Suprapubic skin (tissue), 4 donors: ENCODE measurements at places on chromosomes 4 and X. TPM values are rescaled to one million over a fixed set of nuclear protein-coding genes. Genes with fewer than 3 reads are reported as not detected.

Gene GPR82
- total RNA-seq = 0.18 TPM

DNA sequence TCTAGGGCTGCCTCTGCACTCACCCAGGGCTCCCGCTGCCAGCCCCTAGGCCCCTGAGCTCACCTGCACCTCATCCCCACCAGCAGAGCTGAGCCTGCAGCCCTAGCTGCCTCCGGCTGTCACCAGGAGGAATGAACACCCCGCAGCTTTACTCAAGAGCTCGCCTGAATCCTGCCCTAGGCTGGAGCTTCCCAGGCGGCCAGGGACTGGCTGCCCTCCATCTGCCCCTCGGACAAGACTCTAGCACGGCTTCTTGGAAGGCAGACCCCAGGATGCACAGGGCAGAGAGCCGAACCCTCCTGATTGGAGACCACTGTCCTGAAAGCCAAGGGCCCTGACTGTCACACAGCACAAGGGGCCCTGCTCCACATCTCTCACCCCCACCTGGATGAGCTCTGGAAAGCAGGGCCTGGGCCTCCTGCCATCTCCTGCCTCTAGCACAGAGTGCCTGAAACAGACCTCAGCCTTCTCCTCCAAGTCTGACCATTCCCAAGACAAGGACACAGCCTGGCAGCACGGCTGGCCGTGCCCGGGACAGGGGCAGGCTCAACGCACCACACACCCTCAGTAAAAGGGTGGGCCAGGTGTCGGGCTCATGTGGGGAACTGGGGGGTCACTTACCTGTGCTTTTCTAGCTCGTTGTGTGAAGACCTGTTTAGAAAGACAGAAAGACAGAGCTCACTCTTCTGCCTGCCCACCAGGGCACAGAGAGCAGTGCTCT, 4.4 kb downstream of the MXD4 start:
- peaks cover 30% of the 10 kb centered on the region for H3K36me3 ChIP-seq
- peak overlapping the region; percentile 56 for H3K27ac ChIP-seq
- no peaks in the 10 kb centered on the region for H3K27me3 ChIP-seq
- DNase-seq = peak; percentile 70
- no peak overlapping the region for H3K4me3 ChIP-seq

DNA sequence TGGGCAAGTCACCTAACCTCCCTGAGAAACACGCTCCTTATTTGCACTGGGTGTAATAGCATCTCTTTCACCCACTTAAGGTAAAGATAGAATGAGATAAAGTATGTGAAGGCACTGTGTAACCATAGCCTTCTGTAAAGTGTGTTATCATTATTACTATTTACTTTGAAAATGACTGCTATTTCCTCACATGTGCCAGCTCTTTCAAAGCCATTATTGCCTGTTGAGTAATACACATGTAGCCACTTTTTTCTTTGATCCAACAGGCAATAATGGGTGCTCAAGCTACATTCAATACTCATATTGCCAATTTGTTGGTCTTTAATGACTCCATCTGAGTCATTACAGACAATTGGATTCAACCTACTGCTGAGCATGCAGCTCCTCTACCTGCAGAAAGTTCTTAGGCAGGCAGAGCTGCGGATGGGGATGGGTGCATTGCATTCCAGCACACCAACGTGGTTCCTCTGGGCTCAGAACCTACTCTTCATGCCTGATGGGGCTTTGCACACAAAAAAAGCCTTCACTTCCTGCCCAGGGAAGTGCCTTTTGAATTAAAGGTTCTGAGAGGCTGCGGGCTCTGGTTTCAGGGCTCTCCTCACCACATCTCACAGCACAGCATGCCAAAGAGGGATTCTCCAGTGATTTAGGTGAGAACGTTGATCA, 9.7 kb downstream of the PTCHD1 start:
- peaks cover 3% of the 10 kb centered on the region for H3K27me3 ChIP-seq
- H3K36me3 ChIP-seq = no peaks in the 10 kb centered on the region
- no peak for DNase-seq
- H3K4me3 ChIP-seq = no peak overlapping the region
- H3K27ac ChIP-seq = no peak overlapping the region

- no peak overlapping the region for H3K4me3 ChIP-seq
- no peak overlapping the region for H3K27ac ChIP-seq
- peaks cover 18% of the 10 kb centered on the region for H3K36me3 ChIP-seq
- peaks cover 4% of the 10 kb centered on the region for H3K4me1 ChIP-seq
- DNase-seq = no peak
- no peaks in the 10 kb centered on the region for H3K27me3 ChIP-seq
These were observed 32.6 kb downstream of the DCK start for GRCh38 chr4:71026086-71026485.

Gene SOD3
- total RNA-seq = 20.3 TPM

- H3K27me3 ChIP-seq = no peaks in the 10 kb centered on the region
- no peak overlapping the region for H3K27ac ChIP-seq
- no peak for DNase-seq
- H3K4me3 ChIP-seq = no peak overlapping the region
- no peaks in the 10 kb centered on the region for H3K36me3 ChIP-seq
- peaks cover 50% of the 10 kb centered on the region for H3K4me1 ChIP-seq
These were observed 3.5 kb downstream of the CCNI start for GRCh38 chr4:77072195-77072753.

DNA sequence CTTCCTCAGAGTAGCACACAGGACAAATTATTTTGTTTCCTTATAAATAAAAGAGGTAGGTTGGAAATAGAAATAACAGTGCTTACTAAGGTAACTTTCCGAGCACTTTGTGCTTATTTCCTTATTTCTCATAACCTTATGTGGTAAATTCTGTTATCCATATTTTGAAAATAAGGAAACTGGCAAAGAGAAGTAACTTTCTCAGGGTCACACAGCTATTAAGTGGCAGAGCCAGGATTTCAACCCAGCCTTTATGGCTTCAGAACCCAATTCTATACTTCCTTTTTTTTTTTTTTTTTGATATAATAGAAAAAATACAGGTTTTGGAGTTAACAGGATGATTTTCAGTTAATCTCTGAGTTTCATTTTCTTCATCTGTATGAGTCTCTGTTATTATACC, 3.3 kb downstream of the UTP3 start:
- H3K27me3 ChIP-seq = no peaks in the 10 kb centered on the region
- no peak overlapping the region for H3K27ac ChIP-seq
- no peak overlapping the region for H3K4me3 ChIP-seq
- H3K4me1 ChIP-seq = peaks cover 38% of the 10 kb centered on the region
- DNase-seq = no peak
- H3K36me3 ChIP-seq = peaks cover 10% of the 10 kb centered on the region

GRCh38 chr4:1959104-1959384, 49.7 kb downstream of the NELFA start:
- no peak for DNase-seq
- no peaks in the 10 kb centered on the region for H3K27me3 ChIP-seq
- peaks cover 64% of the 10 kb centered on the region for H3K36me3 ChIP-seq

Gene NUDT6
- 8.1 TPM for total RNA-seq

Gene CTAG1A
- not detected for total RNA-seq

Gene IL13RA1
- 24.2 TPM for total RNA-seq

DNA sequence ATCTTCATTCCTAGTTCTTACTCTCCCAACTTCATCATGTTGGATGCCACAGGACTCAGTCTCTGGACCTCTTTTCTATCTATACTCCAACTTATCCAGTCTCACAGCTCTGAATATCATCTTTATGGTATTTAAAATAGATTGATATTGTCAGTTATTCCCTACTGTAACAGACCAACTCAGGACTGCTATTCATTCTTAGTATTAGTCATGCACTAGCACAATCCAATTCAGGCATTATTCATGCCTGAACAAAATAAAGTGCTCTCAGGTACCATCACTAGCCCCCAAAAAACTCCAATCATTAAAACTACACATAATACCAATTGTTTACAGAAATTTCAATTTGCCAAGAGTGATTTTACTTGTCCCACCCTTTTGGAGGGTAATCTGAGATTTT, 37.7 kb downstream of the FRYL start:
- no peak for DNase-seq
- no peaks in the 10 kb centered on the region for H3K27me3 ChIP-seq
- no peak overlapping the region for H3K4me3 ChIP-seq

GRCh38 chr4:99763635-99764101, 53.0 kb upstream of the DAPP1 start:
- no peaks in the 10 kb centered on the region for H3K4me1 ChIP-seq
- no peak overlapping the region for H3K4me3 ChIP-seq
- DNase-seq = no peak
- no peaks in the 10 kb centered on the region for H3K27me3 ChIP-seq

Gene MMRN1
- total RNA-seq = 18.8 TPM

GRCh38 chr4:40307627-40308497, 27.3 kb upstream of the CHRNA9 start:
- DNase-seq = no peak
- H3K4me1 ChIP-seq = peaks cover 10% of the 10 kb centered on the region
- no peak overlapping the region for H3K4me3 ChIP-seq
- no peaks in the 10 kb centered on the region for H3K27me3 ChIP-seq

DNA sequence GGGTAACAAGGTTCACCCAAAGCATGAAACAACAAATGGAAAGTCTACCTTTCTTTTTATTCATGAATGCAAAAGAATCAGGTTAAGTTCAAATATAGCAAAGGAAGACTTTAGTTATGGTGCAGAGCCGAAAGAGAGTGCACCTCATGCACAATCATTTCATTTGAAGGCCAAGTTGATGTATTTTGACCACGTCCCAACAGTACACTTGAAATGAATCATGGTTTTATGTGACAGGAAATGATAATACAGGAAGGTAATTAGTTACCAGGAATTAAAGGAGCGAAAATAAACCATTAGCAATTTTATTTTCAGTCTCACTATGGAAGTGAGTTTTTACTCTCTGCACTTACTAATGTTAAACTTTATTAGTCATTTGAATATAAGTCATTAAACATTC, 281.2 kb upstream of the DIAPH2 start:
- no peaks in the 10 kb centered on the region for H3K36me3 ChIP-seq
- H3K27ac ChIP-seq = no peak overlapping the region

GRCh38 chrX:148361641-148362040, 138.8 kb upstream of the AFF2 start:
- no peaks in the 10 kb centered on the region for H3K36me3 ChIP-seq
- no peaks in the 10 kb centered on the region for H3K27me3 ChIP-seq
- DNase-seq = no peak
- H3K27ac ChIP-seq = no peak overlapping the region

Gene SERPINA7
- not detected for total RNA-seq

GRCh38 chr4:24108567-24108966, 218.7 kb upstream of the PPARGC1A start:
- H3K27me3 ChIP-seq = no peaks in the 10 kb centered on the region
- no peaks in the 10 kb centered on the region for H3K36me3 ChIP-seq
- DNase-seq = no peak

Gene PCDH11X
- total RNA-seq = 1.7 TPM

Gene VCX
- not detected for total RNA-seq

DNA sequence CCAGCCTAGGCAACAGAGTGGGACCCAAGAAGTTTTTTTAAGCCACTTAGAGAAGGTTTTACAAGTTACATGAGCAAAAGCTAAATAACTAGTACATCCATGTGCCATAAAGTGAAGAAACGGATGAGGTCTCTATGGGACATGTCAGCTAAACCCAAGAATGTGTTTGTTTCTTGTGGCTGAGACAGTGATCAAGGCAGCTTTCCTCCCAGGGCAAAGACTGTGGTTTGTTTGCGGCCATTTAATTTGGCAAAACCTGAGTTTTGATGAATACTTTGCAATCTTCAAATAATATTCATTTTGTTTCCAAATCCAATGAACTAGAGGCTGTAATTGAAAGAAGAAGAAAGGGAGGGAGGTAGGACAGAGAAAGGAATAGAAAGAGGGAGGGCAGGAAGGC, 44.9 kb upstream of the SLC2A9 start:
- H3K4me3 ChIP-seq = no peak overlapping the region
- no peaks in the 10 kb centered on the region for H3K27me3 ChIP-seq
- peaks cover 8% of the 10 kb centered on the region for H3K36me3 ChIP-seq
- peaks cover 9% of the 10 kb centered on the region for H3K4me1 ChIP-seq
- no peak for DNase-seq

DNA sequence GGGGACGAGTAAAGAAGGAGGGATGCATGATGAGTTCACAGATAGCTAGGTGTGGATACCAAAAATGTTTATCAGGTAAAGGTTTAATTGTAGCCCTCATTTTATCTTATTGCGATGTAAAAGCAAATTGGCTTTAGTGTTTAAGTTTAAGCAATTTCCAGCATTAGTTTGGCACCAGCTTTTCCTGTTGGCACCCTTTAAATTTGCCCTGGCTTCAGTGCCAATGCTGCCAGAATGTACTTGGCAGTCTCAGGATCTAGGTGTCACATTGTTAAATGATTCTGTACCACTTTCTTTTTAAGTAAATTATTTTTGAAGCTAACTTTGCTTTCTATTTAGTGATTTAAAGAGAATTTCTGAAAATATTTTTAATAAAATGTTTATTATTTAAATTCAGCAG, 681.8 kb downstream of the PCDH18 start:
- DNase-seq = no peak
- no peaks in the 10 kb centered on the region for H3K27me3 ChIP-seq
- H3K4me1 ChIP-seq = no peaks in the 10 kb centered on the region

GRCh38 chr4:188218392-188218791, 79.2 kb downstream of the TRIML1 start:
- H3K27ac ChIP-seq = no peak overlapping the region
- H3K27me3 ChIP-seq = no peaks in the 10 kb centered on the region
- H3K4me3 ChIP-seq = no peak overlapping the region
- DNase-seq = no peak
- H3K36me3 ChIP-seq = no peaks in the 10 kb centered on the region
- H3K4me1 ChIP-seq = no peaks in the 10 kb centered on the region

Gene TCEAL7
- 1.7 TPM for total RNA-seq

Gene PFKFB1
- total RNA-seq = not detected

Gene NLGN3
- 0.57 TPM for total RNA-seq

- H3K27me3 ChIP-seq = no peaks in the 10 kb centered on the region
- no peaks in the 10 kb centered on the region for H3K36me3 ChIP-seq
- H3K27ac ChIP-seq = peak overlapping the region; percentile 89
These were observed 797 bp downstream of the TXLNG start for GRCh38 chrX:16786791-16787735.

DNA sequence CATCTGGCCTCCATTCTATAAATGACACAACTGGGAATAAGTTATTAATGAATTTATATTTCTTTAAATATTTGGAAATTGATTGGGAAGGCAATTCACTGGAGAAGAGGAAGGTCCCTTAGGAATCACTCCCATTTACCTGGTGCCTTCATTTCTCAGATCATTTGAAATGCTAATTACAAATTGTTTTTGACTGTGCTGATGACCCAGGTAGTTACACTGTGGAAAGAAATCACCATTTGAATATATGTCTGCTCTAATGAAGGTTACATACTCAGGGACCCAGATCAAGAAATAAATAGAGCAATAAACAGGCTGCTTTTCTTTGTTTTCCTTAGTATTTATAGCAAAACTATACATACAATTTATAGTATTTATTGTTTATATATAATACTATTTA, 1759.1 kb downstream of the ARAP2 start:
- no peak for DNase-seq
- H3K27me3 ChIP-seq = no peaks in the 10 kb centered on the region
- no peak overlapping the region for H3K4me3 ChIP-seq

GRCh38 chr4:153639833-153640802, 44.0 kb upstream of the TLR2 start:
- H3K27ac ChIP-seq = no peak overlapping the region
- H3K36me3 ChIP-seq = peaks cover 9% of the 10 kb centered on the region
- no peaks in the 10 kb centered on the region for H3K27me3 ChIP-seq
- no peaks in the 10 kb centered on the region for H3K4me1 ChIP-seq
- H3K4me3 ChIP-seq = no peak overlapping the region
